ENCODE measurements at places on chromosomes 3 and 15. TPM values are rescaled to one million over a fixed set of nuclear protein-coding genes. Genes with fewer than 3 reads are reported as not detected.
A peak's percentile ranks its signal among the peaks of the same experiment; 100 is the strongest.

RTP1 gene
- total RNA-seq, result not detected

TNNC1 gene
- total RNA-seq, result 1.5 TPM

SAMD7 gene
- not detected for total RNA-seq

ROBO1 gene
- 0.05 TPM for total RNA-seq

UBE2E1 gene
- total RNA-seq, result 72.6 TPM

UCN2 gene
- total RNA-seq, result not detected

SEC61A1 gene
- total RNA-seq, result 194 TPM

SLC51A gene
- not detected for total RNA-seq

GRIP2 gene
- not detected for total RNA-seq

ERICH6 gene
- total RNA-seq, result not detected

RARB gene
- not detected for total RNA-seq

VGLL3 gene
- total RNA-seq, result not detected

COL7A1 gene
- total RNA-seq, result 0.56 TPM

EXD1 gene
- total RNA-seq, result not detected

CRABP1 gene
- total RNA-seq, result not detected

DNA sequence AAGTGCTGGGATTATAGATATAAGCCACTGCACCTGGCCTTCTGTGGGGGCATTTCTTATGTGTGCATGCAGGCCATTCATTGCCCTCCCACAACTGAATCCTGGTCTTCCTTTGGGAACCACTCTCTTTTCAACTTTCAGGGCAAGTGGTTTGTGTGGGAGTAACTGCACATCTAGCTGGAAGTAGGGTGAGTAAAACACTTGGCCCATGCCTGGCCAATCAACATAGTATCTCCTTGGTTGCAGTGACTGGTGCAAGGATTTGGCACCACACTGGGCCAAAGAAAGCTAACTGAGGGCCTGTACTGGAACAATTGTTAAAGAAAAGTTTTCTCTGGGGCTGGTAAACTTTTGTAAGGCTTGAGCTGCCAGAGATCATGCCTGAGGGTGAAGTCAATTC is 189.2 kb upstream of the FEZF2 start:
- H3K4me1 ChIP-seq, result no peaks in the 10 kb centered on the region
- no peak overlapping the region for H3K4me3 ChIP-seq
- no peak overlapping the region for H3K27ac ChIP-seq
- H3K36me3 ChIP-seq, result no peaks in the 10 kb centered on the region

DNA sequence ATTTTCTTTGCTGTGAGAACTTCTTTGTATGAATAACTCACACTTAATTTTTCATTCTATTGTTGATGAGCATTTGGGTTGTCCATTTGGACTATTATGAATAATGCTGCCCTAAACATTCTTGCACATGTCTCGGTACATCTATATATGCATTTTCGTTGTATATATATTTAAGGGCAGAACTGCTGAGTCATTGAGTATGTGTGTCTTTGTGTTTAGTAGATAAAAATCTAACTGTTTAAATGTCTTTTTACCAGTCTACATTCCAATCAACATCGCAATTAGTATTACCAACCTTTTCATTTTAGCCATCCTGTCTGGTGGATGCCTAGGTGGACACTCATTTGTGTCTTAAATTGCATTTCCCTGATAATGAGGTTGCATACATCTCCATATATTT is 144.4 kb downstream of the UACA start:
- no peak for DNase-seq
- no peaks in the 10 kb centered on the region for H3K4me1 ChIP-seq
- H3K36me3 ChIP-seq, result no peaks in the 10 kb centered on the region
- peaks cover 28% of the 10 kb centered on the region for H3K27me3 ChIP-seq
- H3K4me3 ChIP-seq, result no peak overlapping the region

DNA sequence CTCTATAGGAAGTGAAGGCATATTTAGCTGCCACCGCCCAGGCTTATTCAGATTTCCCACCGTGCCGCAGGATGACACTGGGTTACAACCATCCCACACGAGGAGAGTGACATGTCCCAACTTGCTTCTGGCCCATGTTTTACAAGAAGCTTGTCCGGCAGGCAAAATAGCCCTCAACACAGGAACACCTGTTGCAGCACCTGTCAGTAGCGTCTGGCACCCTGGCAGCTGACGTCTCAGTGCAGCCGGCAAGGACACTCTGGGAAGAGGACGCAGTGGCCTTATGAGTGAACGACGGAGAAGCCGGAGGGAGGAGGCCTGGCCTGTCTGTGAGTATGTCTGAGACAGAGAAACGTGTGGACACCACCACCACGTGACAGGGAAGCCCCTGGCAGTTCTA is 32.1 kb downstream of the FAM174B start:
- H3K36me3 ChIP-seq, result no peaks in the 10 kb centered on the region
- no peak for DNase-seq
- H3K27ac ChIP-seq, result no peak overlapping the region
- no peak overlapping the region for H3K4me3 ChIP-seq
- no peaks in the 10 kb centered on the region for H3K27me3 ChIP-seq

- no peak overlapping the region for H3K4me3 ChIP-seq
- H3K27ac ChIP-seq, result no peak overlapping the region
- no peaks in the 10 kb centered on the region for H3K36me3 ChIP-seq
- H3K27me3 ChIP-seq, result peaks cover 25% of the 10 kb centered on the region
- no peak for DNase-seq
Measured at GRCh38 chr15:58114812-58115211, 23.4 kb upstream of the AQP9 start.

- H3K27me3 ChIP-seq, result no peaks in the 10 kb centered on the region
- H3K27ac ChIP-seq, result peak overlapping the region; percentile 64
- peak overlapping the region; percentile 83 for H3K4me3 ChIP-seq
- peaks cover 40% of the 10 kb centered on the region for H3K36me3 ChIP-seq
Measured at GRCh38 chr3:45597581-45597980, 3.0 kb downstream of the LIMD1 start.

GRCh38 chr15:81299156-81299555 is 24.8 kb downstream of the STARD5 start:
- H3K4me3 ChIP-seq, result peak overlapping the region; percentile 94
- H3K27me3 ChIP-seq, result no peaks in the 10 kb centered on the region
- peaks cover 81% of the 10 kb centered on the region for H3K4me1 ChIP-seq
- peaks cover 76% of the 10 kb centered on the region for H3K36me3 ChIP-seq
- DNase-seq, result no peak
- H3K27ac ChIP-seq, result peak overlapping the region; percentile 95

- H3K27me3 ChIP-seq, result no peaks in the 10 kb centered on the region
- H3K4me1 ChIP-seq, result peaks cover 2% of the 10 kb centered on the region
- H3K27ac ChIP-seq, result no peak overlapping the region
- no peak overlapping the region for H3K4me3 ChIP-seq
- H3K36me3 ChIP-seq, result no peaks in the 10 kb centered on the region
- no peak for DNase-seq
Measured at GRCh38 chr3:40768536-40768935, 243.8 kb downstream of the ZNF621 start.

- H3K4me3 ChIP-seq, result no peak overlapping the region
- no peak for DNase-seq
- no peaks in the 10 kb centered on the region for H3K36me3 ChIP-seq
- H3K27ac ChIP-seq, result no peak overlapping the region
Measured at GRCh38 chr3:165545059-165545458, 292.2 kb downstream of the BCHE start.

GRCh38 chr3:134087060-134087974 is 57.6 kb upstream of the SLCO2A1 start:
- no peak overlapping the region for H3K4me3 ChIP-seq
- H3K36me3 ChIP-seq, result no peaks in the 10 kb centered on the region
- H3K27ac ChIP-seq, result no peak overlapping the region
- no peaks in the 10 kb centered on the region for H3K27me3 ChIP-seq

- H3K27me3 ChIP-seq, result peaks cover 12% of the 10 kb centered on the region
- H3K36me3 ChIP-seq, result no peaks in the 10 kb centered on the region
- no peak for DNase-seq
- no peak overlapping the region for H3K4me3 ChIP-seq
- no peak overlapping the region for H3K27ac ChIP-seq
- peaks cover 2% of the 10 kb centered on the region for H3K4me1 ChIP-seq
Measured at GRCh38 chr15:66095871-66096687, 157.5 kb downstream of the MEGF11 start.

- DNase-seq, result no peak
- H3K4me3 ChIP-seq, result no peak overlapping the region
- H3K27me3 ChIP-seq, result peaks cover 2% of the 10 kb centered on the region
- no peak overlapping the region for H3K27ac ChIP-seq
- no peaks in the 10 kb centered on the region for H3K4me1 ChIP-seq
Measured at GRCh38 chr3:132198516-132198915, 118.7 kb upstream of the ACP3 start.

DNA sequence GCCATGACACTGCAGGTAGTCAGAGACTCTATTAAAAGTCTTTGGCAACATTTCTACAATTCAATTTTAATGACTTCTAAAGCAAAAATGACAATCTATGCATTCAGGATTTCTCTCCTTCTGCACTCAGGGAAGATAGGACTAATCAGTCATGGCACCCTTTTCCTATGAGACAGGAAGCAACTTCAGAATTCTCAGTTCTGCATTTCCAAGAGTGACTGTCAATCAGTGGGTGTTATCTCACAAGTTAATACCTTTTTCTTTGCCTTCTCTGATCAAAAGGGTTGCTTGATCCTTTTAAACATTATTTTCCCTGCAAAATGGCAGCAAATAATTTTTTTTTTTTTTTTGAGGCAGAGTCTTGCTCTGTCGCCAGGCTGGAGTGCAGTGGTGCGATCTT is 7.8 kb upstream of the ICE2 start:
- H3K4me1 ChIP-seq, result peaks cover 8% of the 10 kb centered on the region
- H3K27ac ChIP-seq, result no peak overlapping the region
- no peak overlapping the region for H3K4me3 ChIP-seq
- H3K36me3 ChIP-seq, result peaks cover 3% of the 10 kb centered on the region

- H3K36me3 ChIP-seq, result no peaks in the 10 kb centered on the region
- no peak for DNase-seq
- no peak overlapping the region for H3K27ac ChIP-seq
- peaks cover under 1% of the 10 kb centered on the region for H3K27me3 ChIP-seq
Measured at GRCh38 chr15:88215066-88215648, 41.4 kb downstream of the NTRK3 start.

- H3K27ac ChIP-seq, result peak overlapping the region; percentile 97
- no peaks in the 10 kb centered on the region for H3K27me3 ChIP-seq
- H3K36me3 ChIP-seq, result peaks cover 43% of the 10 kb centered on the region
Measured at GRCh38 chr3:101828691-101829436, 20.4 kb upstream of the NFKBIZ start.

GRCh38 chr3:182726258-182727142 is 66.8 kb upstream of the ATP11B start:
- H3K27ac ChIP-seq, result no peak overlapping the region
- peaks cover 9% of the 10 kb centered on the region for H3K4me1 ChIP-seq
- H3K36me3 ChIP-seq, result no peaks in the 10 kb centered on the region
- no peak for DNase-seq
- peaks cover 6% of the 10 kb centered on the region for H3K27me3 ChIP-seq

- H3K4me1 ChIP-seq, result peaks cover 17% of the 10 kb centered on the region
- no peak overlapping the region for H3K27ac ChIP-seq
- H3K27me3 ChIP-seq, result no peaks in the 10 kb centered on the region
- peak; percentile 56 for DNase-seq
- H3K36me3 ChIP-seq, result peaks cover 10% of the 10 kb centered on the region
- H3K4me3 ChIP-seq, result no peak overlapping the region
Measured at GRCh38 chr3:171245796-171246765, 214.1 kb downstream of the TNIK start.

- no peak overlapping the region for H3K4me3 ChIP-seq
- no peaks in the 10 kb centered on the region for H3K27me3 ChIP-seq
- no peak for DNase-seq
Measured at GRCh38 chr3:81289676-81290075, 471.8 kb downstream of the GBE1 start.

- peaks cover 3% of the 10 kb centered on the region for H3K4me1 ChIP-seq
- no peaks in the 10 kb centered on the region for H3K36me3 ChIP-seq
- no peak overlapping the region for H3K27ac ChIP-seq
Measured at GRCh38 chr15:52247461-52247860, 48.1 kb downstream of the MYO5C start.

DNA sequence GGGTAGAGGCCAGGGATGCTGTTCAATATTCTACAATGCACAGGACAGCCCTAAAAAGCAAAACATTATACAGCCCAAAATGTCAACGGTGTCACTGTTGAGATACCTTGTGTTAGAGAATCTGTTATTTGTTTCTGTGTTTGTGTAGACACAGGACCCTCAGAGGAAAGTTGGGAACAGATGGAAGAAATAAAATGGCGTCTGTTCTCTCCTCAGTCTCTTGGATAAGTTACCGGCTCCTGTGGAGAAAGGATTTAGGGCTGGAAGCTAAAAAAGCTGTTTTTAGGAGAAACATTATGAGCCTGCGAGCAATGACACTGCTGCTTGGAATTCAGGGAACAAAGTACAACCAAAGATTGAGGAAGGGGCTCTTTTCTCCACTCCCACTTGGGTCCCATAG is 688.6 kb upstream of the ZNF385D start:
- no peak for DNase-seq
- H3K36me3 ChIP-seq, result no peaks in the 10 kb centered on the region
- H3K4me3 ChIP-seq, result no peak overlapping the region

- H3K27me3 ChIP-seq, result peaks cover 8% of the 10 kb centered on the region
- no peak overlapping the region for H3K27ac ChIP-seq
- H3K36me3 ChIP-seq, result no peaks in the 10 kb centered on the region
- no peak overlapping the region for H3K4me3 ChIP-seq
Measured at GRCh38 chr3:179860275-179861107, 176.2 kb downstream of the PEX5L start.

GRCh38 chr3:156216216-156216615 is 95.8 kb downstream of the KCNAB1 start:
- H3K27ac ChIP-seq, result no peak overlapping the region
- H3K4me3 ChIP-seq, result no peak overlapping the region
- H3K4me1 ChIP-seq, result no peaks in the 10 kb centered on the region
- DNase-seq, result no peak

- H3K4me3 ChIP-seq, result no peak overlapping the region
- no peaks in the 10 kb centered on the region for H3K36me3 ChIP-seq
- H3K4me1 ChIP-seq, result no peaks in the 10 kb centered on the region
- no peak overlapping the region for H3K27ac ChIP-seq
Measured at GRCh38 chr3:143885780-143886427, 37.6 kb upstream of the SLC9A9 start.

DNA sequence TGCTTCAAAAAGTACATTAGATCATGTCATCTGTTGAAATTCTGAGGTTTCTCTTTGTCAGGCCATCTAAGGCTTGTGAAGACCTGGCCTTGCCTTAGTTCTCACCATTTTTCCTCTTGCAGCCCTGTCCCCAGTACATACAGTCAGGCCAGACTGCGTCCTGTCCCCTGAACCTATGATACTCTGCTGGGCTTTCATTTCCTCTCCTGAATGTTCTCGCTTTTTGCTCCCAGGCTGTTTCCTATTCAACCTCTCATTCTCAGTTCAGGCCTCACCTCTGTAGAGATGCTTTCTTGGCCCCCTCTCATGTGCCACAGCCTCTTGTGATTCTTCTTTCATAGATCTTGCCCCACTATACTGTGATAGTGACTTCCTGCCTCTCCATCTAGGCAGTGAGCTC is 648.8 kb upstream of the KCNMB2 start:
- peaks cover 10% of the 10 kb centered on the region for H3K4me1 ChIP-seq
- DNase-seq, result no peak
- no peak overlapping the region for H3K27ac ChIP-seq
- H3K27me3 ChIP-seq, result no peaks in the 10 kb centered on the region
- no peaks in the 10 kb centered on the region for H3K36me3 ChIP-seq
- H3K4me3 ChIP-seq, result no peak overlapping the region

GRCh38 chr3:127033786-127034185 is 50.9 kb downstream of the PLXNA1 start:
- no peak overlapping the region for H3K4me3 ChIP-seq
- no peak for DNase-seq
- no peak overlapping the region for H3K27ac ChIP-seq
- H3K27me3 ChIP-seq, result no peaks in the 10 kb centered on the region
- H3K4me1 ChIP-seq, result no peaks in the 10 kb centered on the region

Data from activated CD4-positive, alpha-beta T cell treated with anti-CD3 and anti-CD28 coated beads, Interleukin-2, amount 10 ng/mL, durations not matched to agents 24 days and 14 days (primary cell).